ENCODE measurements at places on chromosomes 2 and 18. TPM values are rescaled to one million over a fixed set of nuclear protein-coding genes. Genes with fewer than 3 reads are reported as not detected.

The SGO2 gene
- total RNA-seq, result 6.6 TPM

The TTN gene
- 0.38 TPM for total RNA-seq

The LCT gene
- total RNA-seq, result 0.08 TPM

The RESP18 gene
- not detected for total RNA-seq

The TUBA4B gene
- not detected for total RNA-seq

The GIGYF2 gene
- 42.7 TPM for total RNA-seq

The AFF3 gene
- total RNA-seq, result 2.0 TPM

The DNAH6 gene
- 0.11 TPM for total RNA-seq

The RTN4 gene
- total RNA-seq, result 159 TPM

The BUB1 gene
- total RNA-seq, result 41.1 TPM

The SERPINB3 gene
- not detected for total RNA-seq

The CHRNG gene
- total RNA-seq, result not detected

The REG1B gene
- not detected for total RNA-seq

The BCL2 gene
- total RNA-seq, result 4.1 TPM

The ARID5A gene
- 8.4 TPM for total RNA-seq

The PKDCC gene
- total RNA-seq, result 3.8 TPM

Measured in A375 (cell line).